ENCODE measurements at places on chromosomes 2 and 18.
A peak's percentile ranks its signal among the peaks of the same experiment; 100 is the strongest.

- no peak for DNase-seq
Observed at GRCh38 chr2:228023619-228024018, 152.2 kb downstream of the DAW1 start.

- peak; percentile 62 for DNase-seq
Observed at GRCh38 chr2:237723602-237724001, 75.0 kb upstream of the RBM44 start.

GRCh38 chr18:25075783-25076182 lies 276.2 kb downstream of the ZNF521 start:
- DNase-seq: no peak

DNA sequence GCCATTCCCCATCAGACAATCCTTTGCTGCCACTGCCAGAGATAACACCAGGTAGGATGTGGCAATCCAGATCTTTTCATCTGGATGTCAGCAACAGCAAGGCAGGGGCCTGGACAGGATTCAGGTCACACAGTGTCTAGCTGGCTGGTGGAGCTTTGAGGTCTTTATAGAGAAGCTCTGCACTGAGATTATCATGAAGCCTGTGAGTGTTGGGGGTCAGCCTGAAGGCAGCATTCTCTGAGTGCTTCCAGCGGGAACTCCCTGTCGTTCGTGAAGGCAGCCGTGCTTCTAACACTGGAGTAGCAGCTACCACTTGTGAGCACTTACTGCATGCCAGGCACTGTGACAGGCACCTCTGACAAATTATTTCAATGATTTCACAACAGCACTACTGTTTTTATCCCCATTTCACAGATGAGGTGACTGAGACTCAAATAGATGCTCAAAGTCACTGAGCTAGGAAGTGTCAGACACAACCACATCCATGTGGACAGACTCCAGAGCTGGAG lies 85.7 kb downstream of the SEMA4F start:
- DNase-seq: no peak

DNA sequence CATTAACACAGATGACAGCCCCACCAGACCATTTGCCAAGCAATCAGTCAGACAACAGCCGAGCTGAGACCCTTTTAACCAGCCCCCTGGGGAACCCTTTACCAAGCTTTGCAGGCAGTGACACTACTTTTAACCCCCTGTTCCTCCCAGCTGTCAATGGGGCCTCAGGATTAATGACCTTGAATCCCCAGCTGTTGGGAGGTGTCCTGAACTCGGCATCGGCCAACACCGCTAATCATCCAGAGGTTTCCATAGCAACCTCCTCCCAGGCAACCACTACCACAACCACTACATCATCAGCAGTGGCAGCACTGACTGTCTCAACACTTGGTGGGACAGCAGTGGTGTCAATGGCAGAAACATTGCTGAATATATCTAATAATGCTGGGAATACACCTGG lies 160.9 kb upstream of the EPC2 start:
- no peak for DNase-seq

GRCh38 chr18:24086082-24086481 lies 52.8 kb upstream of the CABYR start:
- no peak for DNase-seq

DNA sequence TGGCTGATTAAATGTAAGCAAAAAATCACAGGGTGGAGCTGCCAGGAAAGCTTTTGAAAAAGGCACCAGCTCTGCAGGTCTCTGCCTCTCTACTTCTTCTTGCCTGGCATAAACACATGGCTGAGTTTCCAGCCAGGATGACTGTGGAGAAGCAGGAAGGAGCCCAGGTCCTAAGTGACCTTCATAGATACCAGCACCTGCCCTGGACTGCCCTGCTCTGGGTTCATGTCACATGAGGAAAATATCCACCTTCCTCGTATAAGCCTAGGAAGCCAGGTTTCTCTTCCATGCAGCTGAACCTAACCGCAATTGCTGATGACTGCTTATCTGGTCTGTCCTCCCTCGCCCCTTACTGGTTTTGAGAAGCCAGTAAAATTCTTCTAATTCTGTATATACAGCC lies 47.8 kb upstream of the CREB1 start:
- DNase-seq: no peak

DNA sequence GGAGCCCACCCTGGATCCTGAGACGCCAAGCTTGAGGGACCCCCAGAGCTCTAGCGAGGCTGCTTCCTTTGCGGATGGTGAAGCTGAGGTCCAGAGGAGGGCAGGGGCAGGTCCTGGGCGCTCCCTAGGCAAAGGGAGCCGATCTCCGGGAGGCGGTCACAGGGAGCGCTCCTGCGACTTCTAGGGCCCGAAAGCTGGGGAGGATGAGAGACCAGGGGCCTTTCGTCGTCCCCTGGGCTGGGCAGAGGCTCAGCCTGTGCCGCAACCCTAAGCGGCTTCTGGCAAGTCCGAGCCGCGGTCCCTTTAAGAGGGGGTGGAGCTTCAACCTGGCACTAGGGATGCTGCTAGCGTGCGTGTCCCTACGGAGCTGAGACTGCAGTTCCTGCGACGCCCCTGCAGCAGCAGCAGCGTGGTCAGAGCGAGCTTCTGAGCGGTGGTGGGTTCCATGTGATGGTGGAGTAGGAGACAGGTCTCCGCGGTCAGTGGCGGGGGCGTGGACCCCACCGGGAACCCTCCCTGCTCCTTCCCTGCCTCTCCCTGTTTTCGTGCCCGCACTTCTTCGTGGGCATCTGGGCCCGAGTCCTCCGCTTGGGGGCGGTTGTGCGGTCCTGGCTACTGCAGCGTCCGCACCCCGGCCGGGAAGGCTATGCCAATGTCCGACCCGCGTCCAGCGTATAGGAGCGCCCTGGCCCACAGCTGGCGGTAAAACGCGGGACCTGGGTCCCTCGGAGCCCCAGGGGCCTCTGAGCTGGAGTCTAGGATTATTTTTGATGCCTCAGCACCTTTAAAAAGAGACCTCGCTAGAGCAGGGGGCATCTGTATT lies 154.6 kb downstream of the CCDC74A start:
- DNase-seq: peak; percentile 90

DNA sequence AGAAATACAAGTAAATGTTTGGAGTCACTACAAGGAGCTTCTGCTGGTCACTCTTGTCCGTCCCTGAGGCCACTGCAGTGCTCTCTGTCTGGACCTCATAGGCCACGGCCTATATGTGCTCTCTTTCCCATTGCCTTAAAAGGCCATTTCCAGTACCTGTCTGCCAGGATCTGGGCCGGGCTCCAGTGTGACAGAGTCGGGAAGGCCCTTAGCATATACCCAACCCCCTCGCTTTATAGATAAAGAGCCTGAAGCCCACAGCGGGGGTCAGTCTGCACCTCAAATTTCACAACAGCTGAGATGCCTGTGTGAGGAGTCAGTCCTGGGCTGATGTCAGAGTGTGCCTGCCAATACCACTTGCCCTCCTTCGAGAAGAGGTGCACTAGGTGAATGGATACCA lies 39.9 kb downstream of the ADD2 start:
- DNase-seq: no peak

DNA sequence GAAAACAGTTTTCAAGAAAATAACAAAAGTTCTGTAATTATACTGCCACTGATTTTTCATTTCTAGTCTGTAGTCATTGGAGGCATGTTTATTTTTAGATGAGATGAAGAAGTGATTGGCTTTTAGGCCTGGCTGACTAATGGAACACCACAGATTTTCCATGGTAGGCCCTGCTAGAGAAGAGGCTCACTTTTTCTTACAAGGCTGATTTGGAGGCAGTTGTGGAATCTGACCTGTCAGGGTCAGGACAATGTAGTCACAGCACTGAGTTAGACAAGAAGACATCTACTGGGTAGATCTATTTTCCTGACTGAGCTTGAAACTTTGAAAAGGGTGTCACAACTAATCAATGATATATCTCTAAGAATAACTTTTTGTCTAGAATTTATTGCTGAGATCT lies 43.9 kb downstream of the KDM3A start:
- DNase-seq: no peak

DNA sequence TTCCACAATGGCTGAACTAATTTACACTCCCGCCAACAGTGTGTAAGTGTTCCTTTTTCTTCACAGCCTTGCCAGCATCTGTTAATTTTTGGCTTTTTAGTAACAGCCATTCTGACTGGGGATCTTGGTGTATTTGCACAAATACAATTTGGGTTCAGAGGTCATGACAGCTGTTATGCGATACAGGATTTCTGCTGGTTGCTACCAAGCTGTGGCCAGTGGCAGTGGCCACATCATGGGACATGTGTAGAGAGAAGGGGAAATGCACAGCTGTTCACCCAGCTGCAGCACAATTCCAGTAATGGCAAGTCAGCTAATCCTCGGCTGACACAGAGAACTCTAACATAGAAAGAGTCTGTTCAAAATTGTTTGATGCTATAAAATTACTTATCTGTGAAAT lies 21.0 kb upstream of the SELENOI start:
- DNase-seq: no peak

GRCh38 chr2:177929662-177930522 lies 142.7 kb downstream of the PDE11A start:
- no peak for DNase-seq

- no peak for DNase-seq
Observed at GRCh38 chr2:27805180-27805579, 33.7 kb downstream of the MRPL33 start.

DNA sequence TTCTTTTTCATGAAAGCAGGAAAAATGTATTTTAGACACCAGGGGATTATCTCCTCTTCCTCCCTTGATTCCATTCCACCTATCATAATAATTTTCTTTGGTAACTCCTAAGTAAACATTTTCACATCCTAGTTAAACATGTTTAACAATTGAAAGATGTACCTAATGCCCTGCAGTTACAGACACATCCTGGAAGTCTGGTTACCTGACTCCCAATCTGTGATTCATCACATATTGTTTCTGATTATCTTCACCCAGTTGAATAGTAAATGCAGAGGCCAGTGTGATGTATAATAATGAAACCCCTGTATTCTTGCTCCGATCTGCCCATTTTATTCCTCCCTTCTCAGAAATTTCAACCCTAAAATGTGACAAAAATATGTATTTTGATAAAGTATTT lies 1237.6 kb upstream of the LRRTM1 start:
- no peak for DNase-seq

- peak; percentile 82 for DNase-seq
Observed at GRCh38 chr2:23545396-23545795, 160.4 kb downstream of the KLHL29 start.

DNA sequence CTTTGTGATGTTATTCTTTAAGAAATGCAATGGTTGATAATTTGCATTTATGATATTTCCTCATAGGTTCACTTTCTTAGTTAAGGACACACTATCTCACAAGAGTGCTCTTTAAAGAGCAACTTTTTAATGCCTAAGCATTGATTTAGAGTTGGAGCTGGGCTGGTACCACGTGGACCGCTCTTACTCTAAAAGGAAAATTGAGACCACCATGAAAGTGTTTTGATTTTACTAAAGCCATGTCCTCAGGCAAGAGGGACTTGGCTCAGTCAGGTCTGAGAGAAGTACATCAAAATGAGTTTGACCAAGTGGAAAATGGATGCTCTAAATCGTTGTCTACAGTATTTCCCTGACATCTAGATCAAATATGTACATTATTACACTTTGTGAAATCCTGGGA lies 302.4 kb downstream of the LRRTM1 start:
- DNase-seq: no peak

GRCh38 chr2:1816414-1816911 lies 72.1 kb upstream of the PXDN start:
- DNase-seq: no peak

GRCh38 chr2:23905155-23905554 lies 21.8 kb downstream of the ATAD2B start:
- DNase-seq: no peak

GRCh38 chr2:190043441-190043840 lies 19.1 kb downstream of the MSTN start:
- DNase-seq: no peak

- peak; percentile 34 for DNase-seq
Observed at GRCh38 chr2:23697256-23698075, 229.5 kb downstream of the ATAD2B start.

DNA sequence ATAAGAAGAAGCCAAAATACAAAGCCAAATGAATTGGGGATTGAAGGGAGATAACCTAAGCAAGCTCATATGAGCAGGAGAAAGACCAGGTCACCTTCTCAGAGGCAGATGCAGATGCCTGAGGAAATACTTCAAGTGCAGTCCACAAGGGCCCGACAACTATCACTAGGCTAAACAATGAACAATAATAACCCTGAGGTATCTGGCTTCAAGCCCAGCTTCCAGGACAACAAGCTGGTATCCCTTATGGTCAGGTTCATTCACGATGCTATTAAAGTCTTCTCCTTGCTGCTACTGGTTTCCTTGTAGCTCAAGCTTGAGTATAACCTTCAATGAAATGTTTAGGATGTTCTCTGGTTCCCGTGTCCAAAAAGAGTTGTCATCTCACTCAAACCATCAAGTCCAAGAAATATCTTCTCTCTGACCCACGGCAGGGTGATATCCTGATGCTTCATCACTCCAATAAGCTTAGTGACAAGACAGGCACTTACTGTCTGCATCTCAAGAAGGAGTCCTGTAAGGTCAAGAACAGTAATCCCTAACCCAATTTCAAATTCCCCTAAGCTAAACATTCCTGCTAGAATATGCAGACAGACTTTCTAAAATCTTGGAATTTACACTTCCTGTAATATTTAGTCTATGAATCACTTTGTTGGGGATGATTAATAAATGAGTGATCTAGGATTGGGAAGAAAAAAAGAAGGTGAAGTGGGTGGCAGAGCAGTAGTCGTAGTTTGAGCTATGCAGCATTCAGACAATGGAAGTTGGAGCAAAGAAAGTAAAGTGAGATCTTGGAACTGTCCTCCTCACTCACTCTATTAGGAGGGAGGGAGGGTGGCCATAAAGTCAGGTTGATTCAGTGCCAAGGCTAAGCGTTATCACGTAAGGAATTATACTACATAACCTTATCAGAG lies 33.1 kb downstream of the CHN1 start:
- peak; percentile 25 for DNase-seq

DNA sequence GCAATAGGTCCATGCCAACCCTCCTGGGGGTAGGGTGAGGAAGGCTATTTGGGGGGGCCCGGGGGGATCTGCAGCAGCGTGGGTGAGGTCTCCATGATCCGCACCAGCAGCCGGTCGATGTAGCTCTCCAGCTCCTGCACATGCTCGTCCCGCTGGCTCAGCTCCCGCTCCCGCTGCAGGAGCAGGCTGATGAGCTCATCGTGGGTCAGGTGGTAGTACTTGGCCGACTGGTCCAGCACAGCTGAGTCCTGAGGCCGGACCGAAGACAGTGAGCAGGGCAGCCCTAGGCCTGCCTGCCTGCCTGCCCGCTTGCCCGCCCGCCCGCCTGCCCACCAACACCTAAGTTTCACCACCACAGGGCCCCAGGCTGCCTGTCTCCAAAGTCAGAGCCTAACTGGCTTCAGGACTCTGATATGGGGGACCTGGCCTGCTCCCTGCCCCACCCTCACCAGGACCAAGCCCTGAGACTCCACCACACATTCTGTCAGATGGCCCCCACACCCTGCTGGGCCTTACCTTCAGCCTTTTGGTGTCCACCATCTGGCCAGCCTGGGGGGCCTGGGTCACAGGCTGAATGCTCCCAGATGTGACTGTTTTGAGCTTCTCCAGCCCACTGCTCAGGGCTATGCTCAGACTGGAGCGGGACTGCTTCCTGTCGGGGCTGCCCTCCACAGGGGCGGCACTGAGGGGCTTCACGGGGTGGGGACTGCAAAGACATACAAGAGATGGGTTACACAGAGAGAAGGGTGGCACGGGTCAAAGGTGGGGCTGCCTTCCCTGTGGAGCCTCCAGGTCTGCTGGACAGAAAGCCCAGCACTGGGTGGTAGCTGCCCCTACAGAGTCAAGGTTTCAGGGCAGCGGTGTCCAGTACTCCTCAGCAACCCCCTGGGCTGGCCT lies 4.2 kb upstream of the SFXN5 start:
- no peak for DNase-seq

GRCh38 chr18:57754577-57755338 lies 48.4 kb downstream of the ATP8B1 start:
- no peak for DNase-seq

- DNase-seq: no peak
Observed at GRCh38 chr2:44333994-44334393, 27.3 kb downstream of the PREPL start.

Data from SK-N-SH (cell line).